ENCODE measurements at places on chromosomes 2 and 18. TPM values are rescaled to one million over a fixed set of nuclear protein-coding genes. Genes with fewer than 3 reads are reported as not detected.

RND3 gene
- not detected for total RNA-seq

FTCDNL1 gene
- 2.4 TPM for total RNA-seq

MSTN gene
- total RNA-seq: 0.19 TPM

CXCR1 gene
- total RNA-seq: not detected

CENPA gene
- 24.3 TPM for total RNA-seq

XDH gene
- not detected for total RNA-seq

LIPG gene
- not detected for total RNA-seq

NOSTRIN gene
- not detected for total RNA-seq

GCA gene
- 23.4 TPM for total RNA-seq

KIF5C gene
- total RNA-seq: 33.1 TPM

TMEM247 gene
- total RNA-seq: not detected
